ENCODE measurements at places on chromosomes 12 and 14.
A peak's percentile ranks its signal among the peaks of the same experiment; 100 is the strongest.

GRCh38 chr14:48744202-48744601 lies 842.0 kb downstream of the RPS29 start:
- DNase-seq, result no peak

GRCh38 chr12:28851781-28852180 lies 297.3 kb upstream of the FAR2 start:
- no peak for DNase-seq

DNA sequence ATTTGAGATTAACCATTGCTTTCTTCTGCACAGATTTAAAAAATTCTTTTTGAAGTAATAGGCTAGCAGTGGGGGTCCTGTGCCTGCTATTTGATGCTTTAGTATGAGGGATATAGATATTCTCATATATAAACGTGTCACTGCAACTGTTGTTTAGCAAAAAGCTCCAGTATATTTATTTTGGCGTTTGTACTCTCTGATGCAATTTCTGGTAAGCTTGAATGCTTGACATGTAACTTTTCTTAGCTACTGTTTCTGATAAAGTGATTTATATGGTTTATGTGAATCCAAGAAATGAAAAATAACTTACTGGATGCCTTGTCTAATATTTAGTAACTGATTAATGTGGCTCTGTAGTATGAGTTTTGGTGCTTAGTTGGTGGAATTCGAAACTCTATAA lies 77.1 kb downstream of the TTLL5 start:
- DNase-seq, result no peak

- DNase-seq, result peak; percentile 56
These were observed 91.3 kb downstream of the AEBP2 start for GRCh38 chr12:19530637-19531023.

- no peak for DNase-seq
These were observed 2.7 kb upstream of the TC2N start for GRCh38 chr14:91870001-91870400.

GRCh38 chr12:4356041-4356327 lies 23.5 kb downstream of the FGF23 start:
- peak; percentile 9 for DNase-seq

GRCh38 chr14:50667684-50667995 lies 466 bp downstream of the SAV1 start:
- no peak for DNase-seq

DNA sequence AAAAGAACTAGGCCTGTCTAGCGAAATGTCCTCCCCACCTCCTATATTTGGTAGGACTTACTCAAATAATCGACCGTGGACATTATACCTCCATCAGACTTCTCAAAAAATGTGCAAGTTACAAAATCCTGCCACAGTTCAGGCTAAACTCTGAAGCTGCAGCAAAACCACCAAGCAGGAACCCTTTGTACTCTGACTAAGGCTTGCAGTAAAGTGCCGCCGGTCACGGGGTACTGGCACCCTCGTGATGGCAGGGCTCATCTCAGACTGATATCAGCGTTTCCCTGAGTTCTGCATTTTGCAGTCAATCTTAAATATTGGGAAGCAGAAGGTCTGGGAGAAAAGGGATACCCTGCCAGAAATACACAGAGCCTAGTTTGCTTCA lies 17.1 kb downstream of the SLC11A2 start:
- DNase-seq, result no peak

DNA sequence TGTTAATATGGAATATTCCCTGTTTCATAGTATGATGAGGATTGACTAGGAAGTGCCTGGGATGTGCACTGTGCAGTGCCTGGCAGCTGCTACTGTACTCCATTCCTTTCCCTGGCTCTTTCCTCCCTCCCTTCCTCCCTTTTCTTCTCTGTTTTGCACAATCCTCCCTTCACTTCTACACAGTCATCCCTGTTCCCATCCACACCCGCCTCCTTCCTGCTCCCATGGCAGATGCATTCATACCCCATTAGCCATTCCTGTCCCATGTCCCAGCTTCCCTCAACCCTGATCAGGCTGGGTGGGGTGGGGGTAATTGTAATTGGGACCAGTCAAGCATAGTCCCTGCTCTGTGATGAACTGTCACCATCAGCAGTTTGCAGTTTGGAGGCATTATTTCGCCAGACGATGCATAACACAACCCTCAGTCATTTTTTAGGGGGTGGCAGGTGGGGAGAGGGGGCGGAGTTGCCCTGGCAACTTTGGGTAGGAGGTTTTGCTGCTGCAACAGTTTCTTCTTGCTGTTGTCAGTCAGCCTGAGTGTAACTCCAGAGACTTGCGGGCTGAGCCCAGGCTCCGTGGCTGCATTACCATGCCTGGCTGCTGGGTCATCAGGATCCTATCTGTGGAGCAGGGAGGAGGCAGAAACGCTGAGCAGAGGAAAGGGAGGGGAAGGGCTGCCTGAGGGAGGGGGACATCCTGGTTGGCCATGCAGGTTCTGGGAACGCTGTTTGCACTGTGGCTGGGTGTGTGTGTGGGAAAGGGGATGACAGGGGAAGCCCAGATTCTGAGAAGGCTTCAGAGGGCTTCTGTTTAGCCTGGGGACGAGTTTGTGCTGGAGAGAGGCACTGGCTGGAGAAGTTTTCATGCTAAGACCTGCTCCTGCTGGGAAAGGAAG lies 4.1 kb upstream of the KRT84 start:
- no peak for DNase-seq

DNA sequence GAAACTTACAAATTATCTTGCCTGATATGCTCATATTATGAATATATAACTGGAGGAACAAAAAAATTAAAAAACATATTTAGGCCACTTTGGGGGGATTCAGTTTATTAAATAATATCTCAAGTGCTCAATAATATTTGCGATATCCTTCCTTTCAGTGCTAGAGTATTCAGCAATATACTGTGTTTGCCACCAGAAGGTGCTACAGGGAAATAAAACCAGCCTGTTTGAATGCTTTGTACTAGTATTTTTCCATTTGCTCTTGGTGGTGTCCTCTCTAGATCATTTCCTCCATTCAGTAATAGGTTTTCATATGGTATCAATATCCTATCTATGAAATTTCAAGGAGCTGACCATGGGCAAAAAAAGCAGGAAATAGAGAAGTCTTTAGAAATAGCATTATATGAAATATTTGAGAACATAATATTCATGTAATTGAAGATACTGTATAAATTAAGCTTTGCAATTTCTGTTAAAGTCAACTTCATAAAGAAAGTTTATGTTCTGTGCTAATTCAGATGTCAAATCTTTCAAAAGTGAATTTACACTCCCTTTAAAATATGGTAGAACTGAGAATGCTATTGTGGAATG lies 106.2 kb upstream of the NAV3 start:
- peak; percentile 75 for DNase-seq

DNA sequence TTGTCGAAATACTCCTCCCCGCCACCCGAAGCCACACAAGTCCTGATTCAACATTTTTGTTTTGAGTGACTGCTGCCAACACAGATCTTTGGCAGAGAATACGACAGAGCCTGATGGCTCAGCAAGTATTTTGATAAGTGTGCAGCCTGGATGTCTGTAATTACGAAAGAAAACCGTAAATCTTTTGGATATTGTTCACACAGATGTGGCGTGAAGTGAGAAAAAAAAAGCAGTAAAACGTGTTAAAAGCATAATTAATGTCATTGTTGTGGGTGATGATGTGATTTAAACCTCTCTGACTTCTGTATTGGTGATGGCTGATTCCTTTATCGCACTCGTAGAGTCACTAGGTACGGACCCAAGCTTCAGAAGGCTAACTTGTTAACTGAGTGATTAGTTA lies 98.7 kb downstream of the PHETA1 start:
- DNase-seq, result no peak
